HFF-Myc (cell line): ENCODE measurements at places on chromosomes 1 and 21.

DNA sequence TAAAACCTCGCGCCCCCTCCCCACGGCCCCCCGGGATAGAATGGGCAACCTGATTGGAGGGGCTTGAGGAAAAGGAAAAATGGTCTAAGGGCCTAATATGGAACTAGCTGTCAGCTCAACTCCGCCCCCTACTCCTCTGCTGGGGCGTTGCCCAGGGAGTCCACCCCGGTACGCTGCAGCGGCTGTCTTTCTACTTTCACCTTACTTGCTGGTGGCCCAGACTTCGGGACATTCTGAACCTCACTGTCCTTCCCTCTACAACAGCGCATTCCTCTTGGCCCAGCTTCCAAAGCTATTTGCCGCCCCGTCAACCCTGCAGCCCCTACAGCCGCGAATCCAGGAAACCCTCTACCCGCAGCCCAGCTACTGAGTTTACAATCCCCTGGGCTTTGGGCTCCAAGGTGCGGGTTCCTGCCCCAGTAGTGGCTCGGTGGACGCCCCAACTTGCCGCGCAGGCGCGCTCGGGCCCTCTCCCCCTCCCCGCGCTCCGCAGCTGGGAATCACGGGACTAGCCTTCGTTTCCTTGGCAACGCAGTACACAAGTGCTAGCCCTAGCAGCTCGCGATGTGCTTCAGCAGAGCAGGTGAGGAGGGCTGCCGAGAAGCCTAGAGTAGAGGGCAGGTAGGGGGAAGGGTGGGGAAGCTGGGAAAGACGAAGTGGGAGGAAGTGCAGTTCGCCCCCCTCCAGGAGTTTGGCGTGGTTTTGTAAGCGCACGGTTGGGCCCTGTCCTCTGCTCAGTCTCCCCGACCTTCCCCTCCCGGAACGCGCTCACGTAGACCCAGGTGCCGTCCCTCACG is 55.6 kb downstream of the CHIA start:
- peak; percentile 46 for DNase-seq

DNA sequence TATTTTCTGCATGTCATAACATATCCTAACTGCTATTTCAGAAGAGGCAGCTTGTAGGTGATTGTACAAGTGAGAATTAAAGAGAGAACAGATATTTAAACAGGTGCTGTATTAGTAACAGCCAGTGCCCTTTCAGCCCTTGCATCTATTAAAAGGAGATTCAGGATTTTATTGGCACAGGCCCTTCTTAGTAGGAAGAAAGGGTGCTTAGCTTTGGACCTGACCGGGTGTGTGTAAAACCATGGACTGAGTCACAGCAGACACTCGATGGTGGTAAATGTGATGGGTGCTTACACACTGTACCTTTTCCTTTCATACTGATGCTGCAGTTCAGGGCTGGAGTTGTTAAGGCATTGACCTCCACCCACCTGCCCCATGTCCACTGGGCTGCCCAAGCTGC is 12.7 kb upstream of the CD101 start:
- no peak for DNase-seq

DNA sequence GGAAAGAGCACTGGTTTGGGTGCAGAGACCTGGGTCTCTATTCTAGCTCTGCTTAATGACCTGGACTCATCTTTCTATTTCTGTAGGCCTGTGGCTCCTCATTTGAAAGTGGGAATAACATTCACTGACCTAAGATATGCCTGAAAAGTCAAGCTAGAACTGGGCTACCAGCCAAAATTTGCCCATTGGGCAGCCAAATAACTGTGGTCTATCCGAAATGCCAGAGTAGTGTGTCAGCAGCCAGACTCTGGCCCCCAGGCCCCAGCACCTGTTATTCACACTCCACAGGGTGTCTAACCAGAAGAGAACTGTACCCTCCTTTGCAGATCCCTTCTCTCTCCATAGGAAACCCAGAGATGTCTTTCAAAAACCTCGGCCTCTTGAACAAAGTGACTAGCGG is 12.6 kb downstream of the DAB1 start:
- DNase-seq, result peak; percentile 37

DNA sequence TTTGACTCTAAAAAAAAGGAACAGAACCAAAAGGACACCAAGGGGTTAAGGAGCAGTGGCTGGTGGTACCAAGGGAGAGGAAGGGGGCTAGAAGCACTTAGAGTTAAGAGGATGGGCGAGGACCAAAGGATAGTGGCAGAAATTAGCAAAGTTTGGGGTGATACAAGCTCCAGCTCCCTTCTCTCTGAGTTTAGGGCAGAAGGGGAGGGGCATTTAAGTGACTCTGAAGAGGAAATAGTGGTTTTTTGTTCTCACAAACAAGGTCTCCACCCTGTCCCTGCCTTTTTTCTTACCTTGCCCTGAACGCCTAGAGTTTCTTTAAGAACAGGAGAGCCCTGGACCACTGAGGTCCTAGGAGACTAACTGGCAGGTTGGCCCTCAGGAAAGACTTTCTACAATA is 3.3 kb downstream of the CDC42SE1 start:
- DNase-seq, result no peak

DNA sequence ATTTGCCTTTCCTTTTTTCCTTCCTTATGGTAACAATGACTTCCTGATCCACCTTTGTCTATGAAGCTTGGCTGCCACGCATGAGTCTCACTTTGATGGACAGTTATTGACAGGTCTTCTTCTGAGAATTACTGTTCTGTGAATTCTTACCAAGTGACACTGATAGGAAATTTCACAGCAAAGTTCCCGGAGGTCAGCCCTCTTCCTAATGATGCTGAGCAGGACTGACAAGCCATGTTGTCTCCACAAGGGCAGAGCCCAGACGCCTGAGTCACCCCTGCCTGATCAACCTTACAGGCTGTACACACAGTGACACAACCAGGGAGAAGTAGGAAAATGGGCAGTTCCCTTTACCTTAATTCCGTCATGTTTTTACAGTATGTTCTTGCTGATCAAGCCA is 44.2 kb downstream of the ZC3H11B start:
- no peak for DNase-seq

GRCh38 chr1:60765204-60765603 is 317.2 kb upstream of the NFIA start:
- DNase-seq, result no peak

- DNase-seq, result no peak
Observed at GRCh38 chr1:43184995-43185394, 12.9 kb downstream of the CFAP57 start.

DNA sequence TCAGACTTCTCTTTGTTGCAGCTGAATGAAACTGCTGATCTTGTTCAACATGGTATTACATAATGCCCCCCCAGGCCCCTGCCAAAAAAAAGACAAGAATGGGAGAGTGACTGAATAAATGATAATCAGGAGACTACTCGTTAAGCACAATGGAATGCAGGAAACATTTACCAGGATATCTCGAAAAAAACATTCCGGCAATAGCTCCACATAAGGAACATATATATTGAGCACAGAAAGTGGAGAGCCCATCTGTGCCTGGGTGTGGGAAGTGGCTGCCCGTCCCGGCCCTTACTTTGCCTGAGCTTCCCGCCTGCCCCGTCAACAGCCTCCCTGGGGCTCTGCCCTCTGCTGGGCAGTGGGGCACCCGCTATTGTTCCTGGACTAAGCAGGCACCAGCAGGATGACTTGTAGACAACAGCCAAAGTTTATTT is 13.3 kb downstream of the TRIM11 start:
- no peak for DNase-seq

- DNase-seq, result no peak
Observed at GRCh38 chr21:19458295-19458694, 1054.7 kb upstream of the TMPRSS15 start.

DNA sequence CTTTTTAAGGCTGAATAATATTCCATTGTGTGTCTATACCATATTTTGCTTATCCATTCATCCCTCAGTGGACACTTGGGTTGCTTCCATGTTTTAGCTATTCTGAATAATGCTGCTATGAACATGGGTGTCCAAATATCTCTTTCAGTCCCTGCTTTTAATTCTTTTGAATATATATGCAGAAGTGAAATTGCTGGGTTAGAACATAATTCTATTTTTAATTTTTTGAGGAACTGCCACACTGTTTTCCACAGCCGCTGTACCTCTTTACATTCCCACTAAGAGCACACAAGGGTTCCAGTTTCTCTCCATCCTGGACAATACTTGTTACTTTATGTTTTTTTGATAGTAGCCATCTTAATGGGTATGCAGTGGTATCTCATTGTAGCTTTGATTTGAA is 65.6 kb downstream of the RIMS3 start:
- DNase-seq, result no peak

DNA sequence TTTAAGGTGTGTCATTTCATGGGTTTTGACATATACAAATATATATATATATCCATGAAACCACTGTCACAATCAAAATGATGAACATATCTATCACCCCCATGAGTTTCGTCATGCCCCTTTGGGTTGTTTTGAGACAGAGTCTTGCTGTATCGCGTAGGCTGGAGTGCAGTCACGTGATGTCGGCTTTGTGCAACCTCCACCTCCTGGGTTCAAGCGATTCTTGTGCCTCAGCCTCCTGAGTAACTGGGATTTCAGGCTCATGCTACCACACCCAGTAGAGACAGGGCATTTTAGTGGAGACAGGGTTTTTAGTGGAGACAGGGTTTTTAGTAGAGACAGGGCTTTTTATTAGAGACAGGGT is 8.0 kb downstream of the HJV start:
- DNase-seq, result no peak

GRCh38 chr1:18901952-18902522 is 318 bp downstream of the ALDH4A1 start:
- no peak for DNase-seq

DNA sequence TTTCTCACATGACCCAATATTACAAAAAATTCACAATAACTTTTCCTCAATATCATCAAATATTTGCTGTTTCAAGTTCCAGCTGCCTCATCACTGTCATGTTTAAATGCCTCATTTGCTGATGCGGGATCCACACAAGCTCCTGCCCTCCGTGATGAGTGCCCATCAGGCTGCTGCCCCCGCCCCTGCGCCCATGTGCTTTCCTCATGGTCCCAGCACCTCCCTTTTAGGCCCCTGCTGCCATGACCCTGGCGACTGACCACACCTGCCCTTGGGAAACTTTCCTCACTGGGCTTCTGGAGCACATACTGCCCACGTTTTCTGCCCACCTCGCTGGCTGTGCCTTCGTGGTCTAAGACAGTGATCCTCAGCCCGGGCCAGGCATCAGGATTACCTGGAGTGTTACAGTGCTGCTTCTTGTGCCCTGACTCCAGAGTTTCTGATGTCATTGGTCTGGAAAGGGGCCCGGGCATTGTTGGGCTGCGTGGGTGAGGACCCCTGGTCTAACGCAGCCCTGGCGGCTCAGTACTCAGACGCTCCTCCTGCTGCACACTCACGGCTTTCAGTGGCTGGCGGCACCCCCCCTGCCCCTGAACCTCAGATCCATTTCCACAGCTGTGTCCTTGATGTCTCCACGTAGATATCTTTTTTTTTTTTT is 20.5 kb downstream of the PLEKHM2 start:
- no peak for DNase-seq

DNA sequence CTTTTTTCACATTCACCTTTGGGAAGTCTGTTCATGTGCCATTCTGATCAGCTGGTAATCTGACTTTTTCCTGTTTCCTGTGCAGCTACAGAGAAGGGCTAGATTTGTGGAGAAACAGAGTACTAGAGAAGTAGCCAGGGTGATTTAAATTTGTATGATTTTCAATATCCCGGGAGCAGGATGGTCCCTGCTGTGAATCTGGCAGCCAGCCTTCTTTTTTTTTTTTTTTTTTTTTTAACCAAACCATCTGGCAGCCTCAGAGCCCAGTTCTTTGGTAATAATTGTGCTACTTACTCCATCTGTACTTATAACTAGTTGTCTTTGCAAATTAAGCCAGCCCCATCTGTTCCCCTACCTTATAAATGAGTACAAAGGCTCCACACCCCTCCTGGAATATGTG is 248.6 kb upstream of the DEPDC1 start:
- no peak for DNase-seq

- DNase-seq, result no peak
Observed at GRCh38 chr1:42047508-42047880, 105.7 kb upstream of the GUCA2B start.

- no peak for DNase-seq
Observed at GRCh38 chr1:182561456-182561855, 27.6 kb downstream of the RNASEL start.

GRCh38 chr21:15037900-15038293 is 26.9 kb downstream of the NRIP1 start:
- DNase-seq, result no peak

GRCh38 chr1:156115514-156116374 is 1.2 kb downstream of the LMNA start:
- DNase-seq, result no peak

GRCh38 chr1:222967466-222968240 is 152.8 kb downstream of the DISP1 start:
- no peak for DNase-seq

- DNase-seq, result no peak
Observed at GRCh38 chr21:35585155-35585554, 475.2 kb downstream of the SETD4 start.

DNA sequence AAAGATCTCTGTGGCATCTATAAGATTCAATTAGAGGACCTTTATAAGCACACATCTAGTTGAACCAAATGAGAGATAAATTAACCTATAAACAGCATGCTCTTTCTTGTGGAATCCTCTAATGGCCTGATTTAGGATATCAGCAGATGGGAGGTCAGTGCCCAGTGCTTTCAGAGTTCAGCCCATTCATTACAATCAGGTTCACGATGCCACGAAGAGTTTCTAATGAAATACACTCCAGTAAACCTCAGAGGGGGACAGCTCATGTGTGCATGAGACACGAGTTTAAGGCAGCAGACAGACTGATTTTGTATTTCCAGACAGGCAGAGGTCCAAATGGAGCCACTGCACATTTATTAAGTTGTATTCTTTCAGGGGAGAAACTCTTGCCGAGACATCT is 544.4 kb upstream of the PKN2 start:
- no peak for DNase-seq

DNA sequence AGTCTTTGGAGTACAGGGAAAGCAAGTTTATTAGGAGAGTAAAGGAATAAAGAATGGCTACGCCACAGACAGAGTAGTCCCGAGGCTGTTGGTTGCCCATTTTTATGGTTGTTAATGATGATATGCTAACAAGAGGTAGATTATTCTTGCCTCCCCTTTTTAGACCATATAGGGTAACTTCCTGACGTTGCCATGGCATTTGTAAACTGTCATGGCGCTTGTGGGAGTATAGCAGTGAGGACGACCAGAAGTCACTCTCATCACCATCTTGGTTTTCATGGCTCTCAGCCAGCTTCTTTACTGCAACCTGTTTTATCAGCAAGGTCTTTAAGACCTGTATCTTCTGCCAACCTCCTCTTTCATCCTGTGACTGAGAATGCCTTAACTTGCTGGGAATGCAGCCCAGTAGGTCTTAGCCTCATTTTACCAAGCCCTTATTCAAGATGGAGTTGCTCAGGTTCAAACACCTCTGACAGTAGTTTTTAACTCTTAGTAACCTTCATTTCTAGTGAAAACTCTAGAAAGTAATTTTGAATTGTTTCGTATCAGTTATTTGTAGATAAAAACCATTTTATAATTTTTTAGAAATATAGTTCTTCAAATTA is 26.2 kb downstream of the TCP10L start:
- no peak for DNase-seq

GRCh38 chr1:47997289-47998200 is at the start of gene TRABD2B:
Gene TRABD2B (minus strand): TSS chr1:47997385.
- DNase-seq, result peak; percentile 42
